ENCODE measurements at places on chromosomes 5 and 9. TPM values are rescaled to one million over a fixed set of nuclear protein-coding genes. Genes with fewer than 3 reads are reported as not detected.

DNA sequence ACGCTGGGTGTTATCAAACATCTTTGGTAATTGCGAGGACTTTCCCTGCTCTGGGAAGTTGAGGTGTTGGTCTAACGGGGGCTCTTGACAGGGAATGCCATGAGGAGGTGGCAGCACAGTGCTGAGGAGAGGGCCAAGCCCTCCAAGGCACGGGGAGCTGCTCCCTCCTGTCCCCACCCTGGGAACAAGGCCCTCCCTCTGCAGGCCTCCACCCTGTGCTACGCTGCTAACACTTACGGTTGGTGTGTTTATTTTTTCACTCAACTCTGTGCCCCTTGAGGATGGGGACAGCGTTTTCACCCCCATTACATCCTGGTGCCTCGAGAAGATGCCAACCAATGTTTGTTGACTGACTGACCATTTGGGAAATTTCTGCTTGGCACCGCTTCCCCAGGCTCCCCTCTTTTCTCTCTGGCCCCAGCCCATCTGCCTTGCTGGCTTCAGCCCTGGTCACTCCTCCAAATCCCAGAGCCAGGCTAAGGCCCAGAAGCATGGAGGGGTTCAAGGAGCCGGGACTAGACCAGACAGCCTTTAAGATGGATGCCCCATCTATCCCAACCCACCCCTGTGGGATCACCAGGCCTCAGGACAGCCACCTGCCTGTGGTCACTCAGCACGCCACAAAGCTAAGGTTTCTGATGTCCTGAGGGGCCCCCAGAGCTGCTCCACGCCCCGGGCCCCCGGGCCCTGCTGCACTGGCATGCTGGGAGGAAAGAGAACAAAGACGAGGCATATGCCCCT is 125.7 kb downstream of the BARX1 start:
- no peak for DNase-seq
- H3K27ac ChIP-seq: no peak overlapping the region
- peaks cover 5% of the 10 kb centered on the region for H3K4me1 ChIP-seq
- H3K4me3 ChIP-seq: no peak overlapping the region

- no peak overlapping the region for H3K4me3 ChIP-seq
- no peak overlapping the region for H3K27ac ChIP-seq
- no peaks in the 10 kb centered on the region for H3K4me1 ChIP-seq
- no peak for DNase-seq
Observed at GRCh38 chr9:116003397-116003796, 150.2 kb upstream of the PAPPA start.

DNA sequence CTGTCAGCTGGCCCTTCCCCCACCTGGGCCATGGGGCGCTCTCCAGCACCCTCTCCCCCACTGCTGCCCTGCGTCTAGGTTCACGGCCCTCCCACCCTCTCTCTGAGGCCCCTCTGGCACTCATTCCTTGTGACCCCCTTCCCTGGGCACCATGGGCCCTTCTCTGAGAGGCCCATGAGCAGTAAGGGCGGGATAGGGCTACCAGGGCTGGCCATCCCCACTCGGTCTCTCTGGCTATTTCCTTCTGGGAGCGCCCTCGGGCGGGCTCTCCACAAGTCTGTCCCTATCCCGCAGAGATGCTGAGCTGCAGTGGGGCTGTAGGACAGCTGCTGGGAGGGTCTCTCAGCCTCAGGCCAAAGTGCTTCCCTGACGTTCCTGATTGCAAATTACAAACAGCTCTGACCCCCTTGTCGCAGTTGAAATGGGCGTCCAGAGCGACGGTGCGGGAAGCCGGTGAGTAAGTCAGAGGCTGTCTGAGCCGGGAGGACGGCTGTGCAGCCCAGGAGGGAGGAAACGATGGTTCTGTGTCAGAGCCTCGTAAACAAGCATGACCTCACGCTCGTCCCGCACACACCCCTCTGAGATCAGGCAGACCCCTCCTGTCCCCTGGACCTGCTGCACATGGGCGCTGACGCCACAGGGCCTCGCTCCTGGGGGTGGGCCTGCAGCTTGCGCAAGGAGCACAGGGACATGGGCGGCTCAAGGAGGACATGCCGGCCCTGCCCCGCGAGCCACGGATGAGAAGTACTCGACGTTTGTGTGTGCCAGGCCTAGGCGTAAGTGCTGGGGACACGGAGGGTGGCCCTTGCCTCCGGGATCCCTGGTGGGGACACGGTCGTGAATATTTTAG is 36.3 kb upstream of the GFPT2 start:
- no peaks in the 10 kb centered on the region for H3K4me1 ChIP-seq
- H3K27ac ChIP-seq: no peak overlapping the region
- no peak overlapping the region for H3K4me3 ChIP-seq
- DNase-seq: peak; percentile 80
- no peaks in the 10 kb centered on the region for H3K27me3 ChIP-seq

DNA sequence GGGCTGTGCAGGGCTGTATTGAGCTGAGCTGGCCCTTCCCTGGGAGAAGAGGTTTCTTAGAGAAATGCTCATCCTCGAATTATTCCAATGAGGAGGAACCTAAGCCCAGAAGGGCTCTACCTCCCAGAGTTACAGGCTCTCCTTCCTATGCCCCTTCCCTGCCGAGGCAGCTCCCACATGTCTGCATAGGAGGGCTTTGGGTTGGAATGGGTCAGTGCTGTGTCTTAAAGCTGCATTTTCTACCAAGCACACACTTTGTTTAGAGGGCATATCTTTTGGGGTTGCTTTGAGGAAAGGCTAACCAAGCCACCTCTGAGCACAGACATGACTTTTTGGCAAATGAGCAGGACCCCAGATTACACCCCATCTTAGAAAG is 9.1 kb downstream of the NEK6 start:
- DNase-seq: no peak
- no peaks in the 10 kb centered on the region for H3K27me3 ChIP-seq
- peaks cover 28% of the 10 kb centered on the region for H3K36me3 ChIP-seq
- H3K27ac ChIP-seq: peak overlapping the region; percentile 84

GRCh38 chr9:22124263-22125011 is 115.3 kb upstream of the CDKN2B start:
- no peaks in the 10 kb centered on the region for H3K27me3 ChIP-seq
- no peaks in the 10 kb centered on the region for H3K36me3 ChIP-seq
- no peak overlapping the region for H3K27ac ChIP-seq
- no peak overlapping the region for H3K4me3 ChIP-seq
- H3K4me1 ChIP-seq: no peaks in the 10 kb centered on the region

RLN2 gene
- 0.55 TPM for total RNA-seq

DNA sequence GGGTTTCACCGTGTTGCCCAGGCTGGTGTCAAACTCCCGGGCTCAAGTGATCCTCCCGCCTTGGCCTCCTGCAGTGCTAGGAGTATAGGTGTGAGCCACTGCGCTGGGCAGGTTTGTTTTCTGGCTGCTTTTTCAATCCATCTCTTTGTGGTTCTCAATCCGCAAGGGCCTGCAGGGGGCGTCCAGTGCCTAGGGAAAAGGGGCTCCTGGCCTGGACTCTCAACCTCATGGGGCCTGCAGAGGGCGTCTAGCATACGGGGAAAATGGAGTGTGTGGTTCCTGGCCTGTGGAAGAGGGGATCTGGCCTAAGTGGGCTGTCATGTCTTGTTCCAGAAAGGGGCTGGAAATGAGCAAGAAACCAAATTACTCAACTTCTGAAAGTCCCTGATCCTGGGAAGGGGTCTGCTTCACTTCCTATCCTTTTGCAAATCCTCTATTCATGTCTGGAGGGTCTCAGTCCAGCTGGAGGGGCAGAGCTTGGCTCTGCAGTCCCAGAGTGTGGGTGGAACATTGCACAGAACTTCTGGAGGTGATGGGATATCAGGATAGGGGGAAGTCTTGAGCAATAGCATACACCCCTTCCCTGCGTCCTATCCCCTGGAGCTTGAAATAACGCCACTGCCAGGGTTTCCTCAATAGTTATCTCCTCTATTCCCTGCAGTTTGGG is 12.7 kb upstream of the CCL27 start:
- H3K4me1 ChIP-seq: no peaks in the 10 kb centered on the region
- H3K4me3 ChIP-seq: no peak overlapping the region
- H3K27ac ChIP-seq: no peak overlapping the region
- peak; percentile 62 for DNase-seq

DNA sequence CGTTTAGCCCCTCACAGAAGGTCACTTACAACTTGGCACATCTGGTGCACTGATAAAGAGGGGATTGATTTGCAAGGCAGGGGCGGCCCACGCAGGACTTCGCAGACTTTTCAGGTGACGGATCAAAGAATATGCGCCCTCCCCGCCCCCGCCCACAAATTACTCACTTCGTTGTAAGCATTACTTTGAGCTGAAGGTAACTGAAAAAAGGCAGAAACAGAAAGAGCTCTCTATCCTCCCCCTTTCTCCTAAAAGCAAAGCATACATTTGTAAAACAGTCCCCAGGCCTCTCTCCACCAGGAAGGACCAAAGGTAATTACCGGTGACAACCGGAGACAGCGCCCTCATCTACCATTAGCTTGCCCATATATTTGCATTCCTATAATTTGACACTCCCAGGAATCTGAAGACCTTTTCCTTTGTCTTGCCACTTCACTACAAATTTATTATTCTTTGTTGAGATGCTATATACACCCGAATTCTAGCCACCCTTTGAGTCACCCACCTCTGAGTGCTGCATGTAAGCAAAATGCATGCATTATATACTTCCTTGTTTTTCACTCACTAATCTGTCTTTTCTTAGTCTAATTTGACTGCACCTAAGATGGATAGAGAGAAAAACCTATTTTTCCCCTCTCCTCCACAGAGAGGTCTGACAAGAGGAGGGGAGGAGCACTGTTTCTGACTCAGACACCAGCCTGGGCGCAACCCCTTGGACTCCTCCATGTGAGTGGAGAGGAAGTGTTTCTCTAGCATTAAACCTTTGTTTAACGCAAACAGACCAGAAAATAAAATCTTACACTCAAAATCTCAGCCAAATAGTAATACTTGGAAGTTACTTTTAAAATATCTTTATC is 74.7 kb upstream of the SPIN1 start:
- H3K27ac ChIP-seq: no peak overlapping the region
- DNase-seq: no peak
- no peaks in the 10 kb centered on the region for H3K36me3 ChIP-seq

DNA sequence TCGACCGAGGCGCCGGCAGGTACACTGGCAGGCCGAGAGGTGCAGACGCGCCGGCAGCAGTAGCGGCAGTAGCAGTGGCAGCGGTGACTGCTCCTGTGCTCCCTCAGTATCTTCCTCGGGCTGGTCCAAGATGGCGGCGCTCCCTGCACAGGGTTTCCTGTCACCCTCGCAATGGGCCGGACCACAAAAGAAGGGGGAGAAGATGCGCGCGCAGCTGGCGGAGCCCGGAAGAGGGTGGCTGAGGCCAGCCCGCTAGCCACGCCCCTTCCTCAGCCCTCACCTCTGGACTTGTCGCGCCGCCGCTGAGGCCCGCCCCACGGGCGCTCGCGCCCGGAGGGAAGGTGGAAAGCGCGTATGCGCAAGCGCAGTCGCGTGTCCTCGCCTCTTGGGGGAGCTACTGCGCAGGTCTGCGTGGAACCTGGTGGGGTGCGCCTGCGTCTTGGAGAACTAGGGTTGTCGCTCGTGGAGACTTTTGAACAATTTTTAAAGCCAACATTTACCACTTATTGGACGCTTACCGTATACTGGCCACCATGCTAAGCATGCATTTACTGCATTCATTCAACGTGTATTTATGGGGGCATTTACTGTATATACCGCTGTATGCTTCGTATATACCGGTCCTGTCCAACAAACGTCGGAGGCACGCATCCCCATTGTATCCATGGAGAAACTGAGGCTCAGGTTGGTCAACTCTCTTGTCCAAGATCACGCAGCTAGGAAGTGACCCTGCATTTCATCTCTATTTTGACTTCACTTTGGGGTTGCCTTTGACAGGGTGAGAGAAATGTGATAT is at the start of gene RAB14:
Gene RAB14, minus strand, starts transcription at position 132 of the 796 bp plus-strand sequence. CDS start 8,457 bp downstream, outside the sequence.
- no peaks in the 10 kb centered on the region for H3K27me3 ChIP-seq
- H3K27ac ChIP-seq: peak within 1 kb of the TSS; percentile 92
- H3K4me1 ChIP-seq: peaks cover 43% of the 10 kb centered on the region
- H3K36me3 ChIP-seq: no peaks in the 10 kb centered on the region

GRCh38 chr9:130997925-130998596 is 10.9 kb upstream of the LAMC3 start:
- no peak overlapping the region for H3K27ac ChIP-seq
- peaks cover 71% of the 10 kb centered on the region for H3K27me3 ChIP-seq
- H3K36me3 ChIP-seq: no peaks in the 10 kb centered on the region
- no peaks in the 10 kb centered on the region for H3K4me1 ChIP-seq

GFI1B gene
- 0.90 TPM for total RNA-seq

IFNB1 gene
- not detected for total RNA-seq

GRCh38 chr5:72045692-72046091 is 61.6 kb upstream of the MAP1B start:
- no peak for DNase-seq
- H3K27me3 ChIP-seq: peaks cover 5% of the 10 kb centered on the region
- no peaks in the 10 kb centered on the region for H3K4me1 ChIP-seq
- H3K27ac ChIP-seq: no peak overlapping the region
- no peak overlapping the region for H3K4me3 ChIP-seq
- H3K36me3 ChIP-seq: no peaks in the 10 kb centered on the region

- H3K36me3 ChIP-seq: no peaks in the 10 kb centered on the region
- DNase-seq: no peak
- peak overlapping the region; percentile 87 for H3K4me3 ChIP-seq
Observed at GRCh38 chr5:172007175-172008110, 1.0 kb upstream of the FBXW11 start.

DNA sequence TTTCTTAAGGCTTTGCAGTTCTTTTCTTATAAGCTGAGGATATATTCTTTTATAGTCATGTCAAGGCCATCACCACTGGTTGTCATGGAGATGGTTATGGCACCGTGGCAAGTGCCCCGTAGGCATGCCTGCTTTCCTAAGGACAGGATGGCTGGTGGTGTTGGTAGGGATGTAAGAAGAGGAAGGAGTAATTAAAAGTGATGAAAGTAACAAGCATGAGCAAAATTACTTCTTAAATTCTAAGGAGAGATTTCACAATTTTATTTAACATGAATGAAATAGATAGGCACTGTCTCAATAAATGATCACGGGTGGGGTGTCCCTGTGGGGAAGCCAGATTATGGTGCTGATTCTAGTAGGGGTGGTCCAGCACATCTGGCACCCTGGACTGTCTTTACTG is 290.2 kb upstream of the KLF4 start:
- H3K4me1 ChIP-seq: peaks cover 24% of the 10 kb centered on the region
- H3K4me3 ChIP-seq: no peak overlapping the region
- no peak for DNase-seq
- H3K36me3 ChIP-seq: no peaks in the 10 kb centered on the region
- H3K27ac ChIP-seq: no peak overlapping the region

DNA sequence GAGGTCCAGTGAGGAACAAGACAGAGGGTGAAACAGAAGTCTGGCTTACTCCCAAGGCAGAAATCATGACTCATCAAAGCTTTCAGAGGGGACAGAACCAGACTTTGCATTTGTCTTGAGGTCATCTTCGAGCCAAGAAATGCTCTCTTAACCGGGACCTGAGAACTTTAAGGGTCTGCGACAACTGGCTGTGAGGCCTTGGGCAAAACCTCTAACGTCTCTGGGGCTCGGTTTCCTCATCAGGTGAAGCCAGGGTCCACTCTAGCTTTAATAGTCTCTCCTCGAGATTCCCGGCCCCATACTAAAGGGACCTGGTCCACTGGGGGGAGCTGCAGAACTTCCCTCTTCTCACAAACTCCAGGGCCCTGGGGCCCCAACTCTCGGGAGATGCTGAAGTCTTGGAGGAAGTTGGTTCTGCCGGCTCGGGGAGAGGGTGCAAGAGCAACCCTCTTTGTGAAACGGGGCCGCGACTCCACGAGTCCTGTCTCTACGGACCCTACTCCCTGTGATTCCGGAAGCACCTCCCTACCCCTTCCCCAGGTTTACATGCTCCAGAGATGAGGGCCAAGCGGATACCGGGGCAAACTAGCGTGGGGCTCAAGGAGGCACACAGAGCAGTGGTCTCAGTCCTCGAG is 2.6 kb downstream of the GLIS3 start:
- no peaks in the 10 kb centered on the region for H3K36me3 ChIP-seq
- peaks cover 58% of the 10 kb centered on the region for H3K27me3 ChIP-seq
- peaks cover 5% of the 10 kb centered on the region for H3K4me1 ChIP-seq

GRCh38 chr5:169286572-169287300 is 14.2 kb downstream of the SLIT3 start:
- H3K27me3 ChIP-seq: no peaks in the 10 kb centered on the region
- H3K36me3 ChIP-seq: no peaks in the 10 kb centered on the region
- DNase-seq: no peak
- no peaks in the 10 kb centered on the region for H3K4me1 ChIP-seq
- H3K4me3 ChIP-seq: no peak overlapping the region
